ENCODE measurements at places on chromosomes 2 and 18. TPM values are rescaled to one million over a fixed set of nuclear protein-coding genes. Genes with fewer than 3 reads are reported as not detected.
A peak's percentile ranks its signal among the peaks of the same experiment; 100 is the strongest.

GRCh38 chr2:9897331-9897737, 54.1 kb downstream of the TAF1B start:
- no peak overlapping the region for H3K4me3 ChIP-seq
- H3K36me3 ChIP-seq, result no peaks in the 10 kb centered on the region
- peaks cover 13% of the 10 kb centered on the region for H3K4me1 ChIP-seq
- H3K27me3 ChIP-seq, result no peaks in the 10 kb centered on the region
- H3K27ac ChIP-seq, result no peak overlapping the region
- no peak for DNase-seq

DNA sequence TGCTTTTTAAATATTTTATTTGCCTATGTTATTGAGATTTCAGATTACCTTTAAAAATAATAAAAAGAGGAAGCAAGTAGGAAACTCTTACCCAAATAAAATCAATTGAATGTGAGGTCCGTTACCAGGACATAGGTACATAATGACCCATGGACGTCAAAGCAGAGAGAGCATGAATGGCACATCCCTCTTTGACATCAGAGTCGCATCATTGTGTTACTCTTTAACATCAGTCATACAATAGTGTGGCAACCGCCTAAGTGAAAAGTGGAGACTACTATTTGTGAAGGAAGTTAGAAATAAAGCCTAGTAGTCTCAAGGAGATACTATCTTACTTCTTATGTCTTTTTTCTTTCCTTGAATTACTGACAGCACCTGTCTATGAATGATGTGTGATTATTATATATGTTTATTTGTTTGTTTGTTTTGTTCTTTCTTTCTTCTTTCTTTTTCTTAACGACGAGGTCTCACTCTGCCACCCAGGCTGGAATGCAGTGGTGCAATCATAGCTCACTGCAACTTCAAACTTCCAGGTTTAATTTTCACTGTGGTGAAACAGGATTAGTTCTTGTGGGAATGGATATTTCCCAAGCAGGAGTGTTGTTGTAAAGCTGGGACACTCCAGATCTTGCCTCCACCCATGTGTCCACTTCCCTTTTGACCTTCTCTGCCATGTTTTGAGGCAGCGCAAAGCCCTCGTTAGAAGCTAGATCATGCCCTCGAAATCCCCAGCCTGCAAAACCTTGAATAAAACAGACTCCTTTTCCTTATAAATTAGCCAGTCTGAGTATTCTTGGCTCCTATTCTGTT, 407.2 kb upstream of the NETO1 start:
- H3K4me3 ChIP-seq, result no peak overlapping the region
- H3K27me3 ChIP-seq, result no peaks in the 10 kb centered on the region
- DNase-seq, result no peak
- no peaks in the 10 kb centered on the region for H3K4me1 ChIP-seq
- no peak overlapping the region for H3K27ac ChIP-seq

DNA sequence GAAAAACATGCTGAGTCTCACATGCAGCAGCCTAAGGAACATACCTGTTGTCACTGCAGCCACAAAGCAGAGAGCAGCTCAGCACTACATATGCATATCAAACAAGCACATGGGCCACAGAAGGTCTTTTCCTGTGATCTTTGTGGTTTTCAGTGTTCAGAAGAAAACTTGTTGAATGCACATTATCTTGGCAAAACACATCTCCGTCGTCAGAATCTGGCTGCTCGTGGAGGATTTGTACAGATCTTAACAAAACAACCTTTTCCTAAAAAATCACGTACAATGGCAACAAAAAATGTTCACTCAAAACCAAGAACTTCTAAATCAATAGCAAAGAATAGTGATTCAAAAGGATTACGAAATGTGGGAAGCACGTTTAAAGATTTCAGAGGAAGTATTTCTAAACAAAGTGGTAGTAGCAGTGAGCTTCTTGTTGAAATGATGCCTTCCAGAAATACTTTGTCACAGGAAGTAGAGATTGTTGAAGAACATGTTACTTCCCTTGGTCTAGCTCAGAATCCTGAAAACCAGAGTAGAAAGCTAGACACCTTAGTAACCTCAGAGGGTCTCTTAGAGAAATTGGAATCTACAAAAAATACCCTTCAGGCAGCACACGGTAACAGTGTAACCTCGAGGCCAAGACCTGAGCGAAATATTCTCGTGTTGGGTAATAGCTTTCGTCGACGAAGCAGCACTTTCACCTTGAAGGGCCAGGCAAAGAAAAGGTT, 34.1 kb downstream of the ZNF407 start:
- peak overlapping the region; percentile 35 for H3K27ac ChIP-seq
- peak; percentile 43 for DNase-seq
- peak overlapping the region; percentile 30 for H3K4me3 ChIP-seq
- H3K4me1 ChIP-seq, result peaks cover 44% of the 10 kb centered on the region
- H3K27me3 ChIP-seq, result no peaks in the 10 kb centered on the region
- no peaks in the 10 kb centered on the region for H3K36me3 ChIP-seq

DNA sequence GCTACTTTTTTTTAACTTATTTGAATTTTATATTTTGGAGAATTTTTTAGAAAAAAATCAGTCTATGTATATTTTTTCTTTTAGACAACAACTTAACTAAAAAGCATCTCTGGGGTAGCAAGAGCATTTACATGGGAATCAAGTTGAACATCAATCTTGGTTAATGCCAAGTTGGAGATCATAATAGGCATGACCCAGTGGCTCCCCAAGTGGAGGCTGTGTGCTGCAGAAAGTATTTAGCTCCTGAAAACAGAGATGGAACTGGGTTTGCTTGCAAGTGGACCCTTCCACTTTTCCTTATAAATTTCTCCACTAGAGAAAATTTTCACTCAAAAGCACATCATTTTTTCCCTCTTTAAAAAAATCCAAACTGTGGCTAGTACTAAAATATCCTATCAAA, 23.9 kb upstream of the CAVIN2 start:
- H3K27me3 ChIP-seq, result no peaks in the 10 kb centered on the region
- no peak for DNase-seq
- H3K27ac ChIP-seq, result no peak overlapping the region
- no peak overlapping the region for H3K4me3 ChIP-seq
- no peaks in the 10 kb centered on the region for H3K4me1 ChIP-seq

DNA sequence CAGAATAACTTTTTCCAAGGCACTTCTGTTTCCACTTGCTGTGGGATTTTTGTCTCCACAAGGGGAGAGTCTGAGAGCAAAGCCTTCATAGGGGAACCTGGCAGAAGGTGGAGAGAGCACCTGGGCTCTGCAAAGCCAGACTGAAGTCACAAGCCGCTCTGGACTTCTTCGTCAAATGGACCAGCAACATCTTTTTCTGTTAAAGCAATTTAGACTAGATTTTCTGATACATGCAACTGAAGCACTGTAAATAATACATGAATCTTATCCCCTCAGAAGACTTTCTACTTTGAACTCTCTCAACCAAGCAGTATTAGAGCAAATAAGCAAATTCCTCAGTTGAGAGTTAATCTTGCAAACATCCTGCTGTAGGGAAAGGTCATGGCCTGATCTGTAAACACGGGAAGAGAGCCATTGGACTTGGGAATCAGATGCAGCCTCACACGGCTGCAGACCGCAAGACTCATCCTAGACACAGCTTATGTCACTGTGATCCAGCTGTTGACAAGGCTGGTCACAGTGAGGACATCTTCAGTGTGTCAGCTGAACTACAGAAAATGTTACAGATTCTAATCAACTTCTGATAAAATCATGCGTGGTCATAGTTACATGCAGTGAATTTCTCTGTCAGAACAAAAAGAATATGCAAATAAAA, 3.2 kb downstream of the SH3YL1 start:
- DNase-seq, result no peak
- H3K27me3 ChIP-seq, result no peaks in the 10 kb centered on the region
- H3K4me3 ChIP-seq, result no peak overlapping the region
- H3K4me1 ChIP-seq, result peaks cover 17% of the 10 kb centered on the region
- H3K27ac ChIP-seq, result no peak overlapping the region

- no peak overlapping the region for H3K27ac ChIP-seq
- no peaks in the 10 kb centered on the region for H3K27me3 ChIP-seq
- H3K4me3 ChIP-seq, result no peak overlapping the region
- H3K36me3 ChIP-seq, result no peaks in the 10 kb centered on the region
Measured at GRCh38 chr2:60159519-60159918, 393.9 kb downstream of the BCL11A start.

- H3K27ac ChIP-seq, result no peak overlapping the region
- no peak overlapping the region for H3K4me3 ChIP-seq
- H3K27me3 ChIP-seq, result peaks cover 7% of the 10 kb centered on the region
- no peak for DNase-seq
- no peaks in the 10 kb centered on the region for H3K36me3 ChIP-seq
Measured at GRCh38 chr2:17538844-17539554, 1.5 kb upstream of the VSNL1 start.

GRCh38 chr2:239354132-239354790, 46.6 kb downstream of the HDAC4 start:
- no peak for DNase-seq
- no peaks in the 10 kb centered on the region for H3K27me3 ChIP-seq
- no peaks in the 10 kb centered on the region for H3K4me1 ChIP-seq
- no peaks in the 10 kb centered on the region for H3K36me3 ChIP-seq

DNA sequence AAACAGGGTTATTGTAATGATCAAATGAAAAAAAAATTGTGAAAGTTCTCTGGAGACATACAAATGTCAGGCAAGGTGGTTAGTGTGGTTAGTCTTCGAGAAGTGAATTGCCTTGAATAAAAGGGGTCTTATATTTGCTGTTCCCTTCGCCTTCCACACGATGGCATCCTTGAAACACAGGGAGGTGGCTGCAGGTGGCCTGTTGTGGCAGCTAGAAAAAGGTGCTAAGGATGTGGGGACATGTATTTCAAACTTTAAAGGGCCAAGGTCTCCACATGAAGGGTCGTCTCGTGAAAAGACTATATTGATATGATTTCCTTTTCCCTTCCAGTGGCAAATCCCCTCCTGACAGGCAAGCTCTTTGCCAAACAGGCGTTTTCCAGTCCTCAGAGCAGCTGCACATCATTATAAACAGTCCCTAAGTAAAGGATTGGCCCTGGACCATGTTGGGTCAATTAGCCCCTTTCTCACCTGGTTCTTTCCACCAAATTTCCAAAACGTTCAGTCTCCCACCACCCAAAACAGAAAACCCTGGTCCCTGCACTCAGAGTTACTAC, 68.5 kb downstream of the COPS8 start:
- peak; percentile 48 for DNase-seq
- no peaks in the 10 kb centered on the region for H3K4me1 ChIP-seq
- no peaks in the 10 kb centered on the region for H3K27me3 ChIP-seq
- no peak overlapping the region for H3K27ac ChIP-seq
- H3K4me3 ChIP-seq, result no peak overlapping the region

DNA sequence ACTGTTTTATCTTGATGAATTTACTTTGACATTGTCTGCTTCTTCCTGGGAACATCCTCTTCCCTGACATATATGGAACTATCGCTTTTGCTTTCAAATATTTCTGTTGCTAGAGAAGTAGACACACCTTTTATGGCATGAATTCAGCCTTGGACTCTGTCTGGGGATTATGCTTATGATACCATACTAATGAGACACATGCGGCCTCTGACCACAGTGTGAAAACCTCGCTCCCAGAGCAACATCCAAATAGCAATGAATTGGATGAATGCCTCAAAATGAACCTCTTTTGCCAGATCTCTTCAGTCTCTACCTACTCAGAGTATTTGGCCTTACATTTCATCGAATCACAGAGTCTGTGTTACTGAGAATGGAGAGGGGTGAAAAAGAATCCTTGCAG, 70.9 kb downstream of the PIEZO2 start:
- DNase-seq, result no peak
- no peak overlapping the region for H3K27ac ChIP-seq
- no peak overlapping the region for H3K4me3 ChIP-seq
- no peaks in the 10 kb centered on the region for H3K36me3 ChIP-seq
- H3K4me1 ChIP-seq, result no peaks in the 10 kb centered on the region
- H3K27me3 ChIP-seq, result no peaks in the 10 kb centered on the region

DNA sequence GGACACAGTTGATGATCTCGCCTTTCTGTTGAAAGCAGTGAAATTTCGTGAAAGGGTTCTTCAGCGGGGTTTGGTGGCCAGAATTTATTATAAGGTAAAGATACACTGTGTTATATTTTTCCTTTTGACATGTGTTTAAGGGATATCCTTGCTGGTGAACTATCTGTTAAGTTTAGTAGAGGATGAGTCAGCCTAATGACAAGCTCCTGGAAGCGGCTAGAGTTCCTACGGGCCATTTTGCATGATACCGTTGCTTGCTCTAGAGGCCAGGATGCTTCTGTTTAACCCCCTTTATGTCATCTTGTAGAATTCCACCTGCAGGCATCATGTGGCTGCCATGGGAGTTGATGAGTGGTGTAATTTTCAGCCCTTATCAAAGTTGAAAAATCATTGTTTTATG, 124.8 kb upstream of the BCL2L11 start:
- DNase-seq, result no peak
- no peaks in the 10 kb centered on the region for H3K27me3 ChIP-seq
- peaks cover 10% of the 10 kb centered on the region for H3K4me1 ChIP-seq
- no peaks in the 10 kb centered on the region for H3K36me3 ChIP-seq

DNA sequence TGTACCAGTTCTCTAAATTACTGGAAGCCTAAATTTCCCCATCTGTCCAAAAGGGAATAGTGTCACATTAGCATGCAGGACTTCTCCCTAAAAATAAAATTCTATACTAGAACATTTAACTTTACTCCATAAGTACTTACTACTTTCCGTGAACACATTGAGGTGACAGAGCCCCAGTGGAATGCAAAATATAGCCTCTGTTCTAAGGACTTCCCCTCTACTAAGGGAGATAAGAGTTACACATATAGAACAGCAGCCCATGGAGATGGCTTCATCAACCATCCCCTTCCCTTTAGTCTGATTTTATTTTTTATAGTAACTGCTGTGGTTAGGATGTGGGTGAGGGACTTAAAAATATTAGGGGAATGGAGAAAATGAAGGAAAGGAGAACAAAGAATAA, 68.9 kb upstream of the STPG4 start:
- H3K4me3 ChIP-seq, result no peak overlapping the region
- H3K36me3 ChIP-seq, result no peaks in the 10 kb centered on the region
- H3K27ac ChIP-seq, result no peak overlapping the region
- no peaks in the 10 kb centered on the region for H3K27me3 ChIP-seq
- no peak for DNase-seq
- no peaks in the 10 kb centered on the region for H3K4me1 ChIP-seq

DNA sequence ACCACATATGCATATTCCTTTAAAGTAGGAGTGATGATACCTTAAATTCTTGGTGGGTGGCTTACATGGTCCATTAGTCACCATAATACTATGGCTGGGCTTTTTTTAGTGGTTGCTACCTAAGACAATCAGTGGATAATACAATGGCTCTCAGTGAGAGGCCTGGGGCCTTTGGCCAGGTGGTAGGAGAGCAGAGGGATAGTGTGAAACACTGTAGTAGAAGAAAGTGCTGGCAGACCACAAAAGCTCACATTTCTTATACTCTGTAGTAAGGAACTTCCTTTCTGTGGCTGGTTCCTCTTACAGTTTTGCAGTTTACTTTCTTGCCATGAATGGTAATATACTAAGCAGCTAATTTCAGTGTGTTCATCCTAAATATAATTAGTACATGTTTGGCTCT, 583.5 kb downstream of the XIRP2 start:
- no peak for DNase-seq
- H3K4me1 ChIP-seq, result no peaks in the 10 kb centered on the region
- no peak overlapping the region for H3K4me3 ChIP-seq
- no peaks in the 10 kb centered on the region for H3K27me3 ChIP-seq
- H3K36me3 ChIP-seq, result no peaks in the 10 kb centered on the region

GRCh38 chr2:64837116-64837731, 152.0 kb upstream of the SLC1A4 start:
- H3K4me3 ChIP-seq, result no peak overlapping the region
- H3K36me3 ChIP-seq, result no peaks in the 10 kb centered on the region
- no peaks in the 10 kb centered on the region for H3K27me3 ChIP-seq
- H3K4me1 ChIP-seq, result no peaks in the 10 kb centered on the region

TWIST2 gene
- total RNA-seq, result not detected

CFAP210 gene
- not detected for total RNA-seq

MYO7B gene
- total RNA-seq, result not detected

SEMA4F gene
- 19.5 TPM for total RNA-seq

ZSWIM2 gene
- not detected for total RNA-seq

STK17B gene
- 234 TPM for total RNA-seq

RIT2 gene
- not detected for total RNA-seq

IFT172 gene
- 23.6 TPM for total RNA-seq

FAHD2A gene
- 30.7 TPM for total RNA-seq

MAPRE2 gene
- total RNA-seq, result 54.1 TPM

Data from CD4-positive, alpha-beta memory T cell (primary cell).